ENCODE measurements at places on chromosomes 16 and 17.

- DNase-seq: no peak
Observed at GRCh38 chr17:22512057-22512456, 819.7 kb downstream of the KCNJ18 start.

DNA sequence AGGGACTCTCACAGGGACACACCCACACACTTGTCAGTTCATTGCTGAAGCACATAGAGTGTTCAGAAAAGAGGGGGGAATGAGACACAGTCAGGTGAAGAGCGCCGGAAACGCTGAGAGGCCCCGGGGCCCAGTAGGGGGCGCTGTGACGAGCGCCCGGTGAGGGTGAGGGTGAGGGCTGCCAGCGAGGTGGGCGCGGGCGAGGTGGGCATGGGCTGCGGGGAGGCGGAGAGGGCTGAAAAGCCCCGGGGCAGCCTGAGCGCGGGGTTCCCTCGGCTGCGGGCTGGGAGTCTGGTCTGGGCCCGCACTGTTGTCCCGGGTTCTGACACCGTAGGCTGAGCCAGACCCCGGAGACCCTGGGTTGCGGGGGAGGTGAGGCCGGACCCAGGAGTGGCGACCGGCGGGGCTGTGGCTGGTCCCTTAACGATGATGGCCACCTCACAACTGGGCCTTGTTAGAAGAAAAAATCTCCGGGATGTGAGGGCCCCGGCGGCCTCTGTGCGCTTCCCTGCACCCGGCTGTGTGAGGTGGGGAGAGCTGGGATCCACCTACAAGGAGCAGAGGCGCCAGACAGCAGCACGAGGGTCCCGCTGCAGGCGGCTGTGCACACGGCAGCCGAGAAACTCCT lies 91.4 kb downstream of the C16orf78 start:
- no peak for DNase-seq

DNA sequence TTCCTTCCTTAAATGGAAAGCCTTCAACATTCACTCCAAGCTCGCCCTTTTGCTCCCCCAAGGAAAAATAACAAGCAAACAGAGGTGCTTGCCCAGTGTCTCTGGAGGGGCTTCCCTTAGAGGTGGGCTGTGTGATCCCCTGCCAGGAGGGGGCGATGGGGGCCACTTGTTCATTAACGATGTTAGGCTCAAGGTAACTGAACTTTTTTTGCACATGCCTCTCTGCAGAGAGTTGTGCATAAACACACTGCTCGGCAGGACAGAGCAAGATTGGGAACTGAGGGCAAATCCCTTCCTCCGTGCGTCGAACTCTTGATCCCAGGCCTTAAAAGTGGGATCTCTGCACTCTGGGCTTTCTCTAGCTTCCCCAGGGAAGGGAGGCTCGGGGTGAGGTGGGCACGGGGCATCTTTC lies 15.5 kb upstream of the NAGLU start:
- DNase-seq: no peak

DNA sequence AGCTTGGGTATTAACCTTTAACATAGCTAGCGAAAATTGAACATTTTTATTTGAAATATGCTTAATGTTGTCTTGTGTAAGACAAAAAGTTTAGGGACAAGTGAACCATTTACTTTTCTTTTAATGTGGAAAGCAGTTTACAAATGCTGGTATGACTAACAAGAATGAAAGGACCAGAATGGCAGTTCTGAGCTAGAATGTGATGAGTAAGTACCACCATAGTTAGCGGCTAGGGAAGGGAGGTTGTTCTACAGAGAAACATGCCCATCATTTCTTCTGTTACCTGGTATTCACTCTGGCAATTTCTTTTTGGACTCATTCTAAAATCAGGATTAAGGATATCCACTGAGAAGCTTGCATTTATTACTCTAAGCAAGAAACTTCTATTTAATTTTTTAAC lies 121.1 kb downstream of the WWOX start:
- no peak for DNase-seq

DNA sequence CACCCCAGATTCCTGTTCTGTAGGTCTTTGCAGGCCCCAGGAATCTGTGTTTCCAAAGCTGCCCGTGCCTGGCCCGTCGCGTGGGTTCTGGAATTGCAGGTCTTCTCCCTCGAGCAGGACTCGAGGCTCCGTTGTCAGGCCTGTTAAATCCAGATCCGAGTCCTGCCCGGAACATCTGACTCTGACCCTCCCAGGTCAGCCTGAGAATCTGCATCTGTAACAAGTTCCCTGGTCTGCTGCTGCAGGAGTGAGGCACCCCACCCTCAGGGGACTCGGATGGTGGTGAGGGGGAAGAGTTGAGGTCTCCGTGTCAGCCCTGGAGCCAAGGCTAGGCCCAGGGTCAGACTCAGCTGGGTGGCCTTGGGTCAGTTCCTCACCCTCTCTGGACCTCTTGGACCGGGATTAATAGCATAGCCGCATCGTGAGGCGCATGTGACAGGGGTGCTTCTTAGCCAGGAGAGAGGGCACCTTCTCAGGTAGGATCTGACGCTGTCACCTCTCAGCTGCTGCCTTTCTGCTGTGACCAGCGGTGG lies 8.8 kb downstream of the SPIRE2 start:
- DNase-seq: no peak

DNA sequence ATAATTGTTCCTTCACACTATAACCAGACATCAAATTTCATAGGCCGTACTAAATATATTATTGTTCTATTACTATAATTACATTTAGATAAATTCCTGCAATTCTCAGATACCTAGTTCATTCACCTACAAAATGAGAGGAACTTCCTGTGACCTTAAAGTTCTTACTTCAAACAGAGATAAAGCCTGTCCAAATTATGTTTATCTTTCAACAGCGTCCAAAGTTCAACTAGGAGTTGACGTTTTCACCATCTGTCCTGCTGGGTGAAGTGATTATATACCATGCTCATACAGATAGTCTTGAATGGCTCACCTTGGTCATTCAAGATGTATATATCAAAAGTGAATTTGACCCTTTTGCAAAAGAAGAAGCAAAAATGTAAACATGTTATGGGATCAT lies 440.6 kb downstream of the CDH8 start:
- DNase-seq: no peak

GRCh38 chr17:81166033-81166492 lies at the start of gene AATK:
AATK (minus strand) TSS chr17:81166221; CDS start chr17:81165992, 229 bp downstream.
- no peak for DNase-seq

DNA sequence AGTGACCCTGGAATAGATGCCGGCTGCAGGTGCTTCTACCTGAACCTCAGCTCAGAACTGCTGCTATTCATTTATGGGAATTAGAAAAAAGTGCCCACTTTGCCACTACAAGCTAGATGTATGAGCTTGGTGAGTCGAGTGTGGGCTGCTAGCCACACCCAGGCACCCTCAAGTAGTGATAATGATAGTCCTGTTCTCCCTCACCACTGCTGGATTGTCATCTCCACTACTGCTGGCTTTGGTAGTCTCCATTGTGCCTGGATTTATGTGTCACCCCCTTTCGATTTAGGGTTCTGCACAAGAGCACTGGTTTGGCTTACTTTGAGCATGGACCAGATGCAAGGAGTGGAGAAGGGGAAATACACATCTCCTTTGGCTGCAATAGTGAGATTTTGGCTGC lies 73.0 kb upstream of the N4BP1 start:
- no peak for DNase-seq

DNA sequence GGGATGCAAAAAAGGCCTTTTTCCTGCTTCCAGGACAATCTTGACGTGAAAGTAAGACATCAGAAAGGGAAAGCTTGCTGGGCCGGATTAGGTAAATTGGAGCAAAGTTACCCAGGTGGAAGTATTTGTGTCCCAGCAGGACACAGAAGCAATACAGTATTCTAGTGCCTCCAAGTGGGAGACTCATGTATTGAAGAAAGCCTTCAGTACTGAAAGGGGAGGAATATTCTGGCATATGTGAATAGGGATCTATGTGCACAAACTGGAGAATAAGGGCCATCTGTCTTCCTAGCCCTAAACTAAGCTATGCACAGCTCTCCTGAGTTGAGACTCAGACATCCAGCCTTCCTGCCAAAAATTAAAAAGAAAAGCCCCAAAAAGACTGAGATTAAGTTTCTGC lies 327.3 kb upstream of the CDH8 start:
- DNase-seq: no peak

DNA sequence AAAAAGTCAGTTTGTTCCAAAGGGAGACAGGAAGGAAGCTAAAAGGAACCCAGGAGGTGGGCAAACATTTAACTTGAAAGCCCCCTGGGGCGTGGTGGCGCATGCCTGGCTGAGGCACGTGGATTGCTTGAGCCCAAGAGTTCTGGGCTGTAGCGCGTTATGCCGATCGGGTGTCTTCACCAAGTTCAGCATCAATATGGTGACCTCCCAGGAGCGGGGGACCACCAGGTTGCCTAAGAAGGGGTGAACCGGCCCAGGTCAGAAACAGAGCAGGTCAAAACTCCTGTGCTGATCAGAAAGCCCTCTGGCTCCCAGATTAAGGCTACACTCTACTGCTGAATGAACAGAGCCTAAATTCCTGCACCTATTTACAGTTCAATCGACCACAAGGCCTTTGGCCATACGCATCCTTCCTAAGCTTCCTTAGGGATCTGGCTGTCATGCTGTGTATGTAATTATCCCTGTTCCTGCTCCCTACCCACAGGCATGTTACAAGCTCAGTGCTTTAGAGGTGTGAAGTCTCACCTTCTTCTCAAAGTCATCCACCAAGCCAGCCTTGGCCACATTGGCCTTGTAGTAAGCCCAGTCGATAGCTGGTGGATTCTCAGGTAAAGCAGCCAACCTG lies 5.0 kb downstream of the ATP5PD start:
- DNase-seq: no peak

GRCh38 chr16:78570399-78571141 lies 471.1 kb downstream of the WWOX start:
- DNase-seq: no peak
